ENCODE measurements at places on chromosomes 5 and 9.
A peak's percentile ranks its signal among the peaks of the same experiment; 100 is the strongest.

- DNase-seq: no peak
Observed at GRCh38 chr9:106773750-106774149, 89.2 kb upstream of the ZNF462 start.

DNA sequence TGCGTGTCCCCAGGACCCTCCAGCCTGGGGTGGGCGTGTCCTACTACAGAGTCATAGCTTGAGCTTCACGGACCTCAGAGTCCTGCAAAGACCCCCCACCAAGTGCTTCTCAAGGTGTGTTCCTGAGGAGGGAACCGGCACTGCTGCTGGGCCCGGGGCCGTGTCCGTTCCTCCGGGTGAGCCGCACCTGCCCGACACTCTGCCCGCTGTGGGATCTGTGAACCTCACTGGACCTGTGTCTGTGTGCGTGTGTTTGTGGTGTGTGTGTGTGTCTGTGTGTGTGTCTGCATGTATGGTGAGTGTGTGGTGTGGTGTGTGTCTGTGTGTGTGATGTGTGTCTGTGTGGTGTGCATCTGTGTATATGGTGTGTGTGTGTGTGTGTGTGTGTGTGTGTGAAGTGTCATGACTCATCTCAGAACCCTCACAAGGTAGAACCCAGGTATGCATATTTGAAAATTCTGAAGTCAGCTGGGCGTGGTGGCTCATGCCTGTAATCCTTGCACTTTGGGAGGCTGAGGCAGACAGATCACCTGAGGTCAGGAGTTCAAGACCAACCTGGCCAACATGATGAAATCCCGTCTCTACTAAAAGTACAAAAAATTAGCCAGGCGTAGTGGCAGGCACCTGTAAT, 40.9 kb upstream of the RXRA start:
- no peak for DNase-seq

GRCh38 chr9:131395157-131396098, 1.5 kb downstream of the PRRC2B start:
- DNase-seq: peak; percentile 49

DNA sequence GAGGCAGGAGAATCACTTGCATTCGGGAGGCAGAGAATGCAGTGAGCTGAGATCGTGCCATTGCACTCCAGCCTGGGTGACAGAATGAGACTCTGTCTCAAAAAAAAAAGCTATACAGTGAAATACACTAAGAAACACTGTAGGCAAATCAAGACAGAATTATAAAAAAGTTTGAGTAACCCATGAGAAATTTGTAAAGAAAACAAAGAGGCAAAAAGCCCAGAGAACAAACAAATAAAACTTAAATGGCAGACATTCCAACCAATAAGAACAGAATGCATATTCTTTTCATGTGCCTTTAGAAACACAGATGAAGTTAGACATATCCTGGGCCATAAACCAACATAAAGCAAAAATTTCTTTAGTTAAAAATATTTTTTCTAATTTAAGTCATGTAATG, 30.6 kb downstream of the ZNF169 start:
- no peak for DNase-seq

GRCh38 chr5:137142764-137143605, 356.1 kb downstream of the SPOCK1 start:
- no peak for DNase-seq

GRCh38 chr5:135443161-135443960, 3.8 kb downstream of the DCANP1 start:
- no peak for DNase-seq

Measured in stimulated activated CD8-positive, alpha-beta memory T cell treated with anti-CD3 and anti-CD28 coated beads, Interleukin-2, amount 100 ng/mL, for 48 hours (primary cell).